ENCODE measurements at places on chromosomes 5 and 9. TPM values are rescaled to one million over a fixed set of nuclear protein-coding genes. Genes with fewer than 3 reads are reported as not detected.
A peak's percentile ranks its signal among the peaks of the same experiment; 100 is the strongest.

The PCDHB13 gene
- 7.7 TPM for total RNA-seq

The CETN3 gene
- 43.8 TPM for total RNA-seq

The BARX1 gene
- total RNA-seq, result not detected

The PDE6A gene
- total RNA-seq, result 0.06 TPM

GRCh38 chr5:160655717-160656116, 196.3 kb downstream of the ATP10B start:
- DNase-seq, result no peak

DNA sequence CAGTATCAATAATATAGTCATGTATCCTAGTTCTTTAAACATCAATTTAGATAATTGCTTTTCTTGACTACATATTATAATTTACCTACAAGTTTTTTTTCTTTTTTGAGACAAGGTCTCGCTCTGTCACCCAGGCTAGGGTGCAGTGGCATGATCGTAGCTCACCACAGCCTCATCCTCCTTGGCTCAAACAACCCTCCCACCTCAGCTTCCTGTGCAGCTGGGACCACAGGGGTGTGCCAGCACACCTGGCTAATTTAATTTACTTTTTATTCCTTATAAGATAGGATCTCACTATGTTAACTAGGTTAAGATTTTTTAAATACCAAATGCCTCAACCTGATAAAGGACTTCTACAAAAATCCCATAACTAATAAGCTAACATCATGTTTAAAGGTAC, 21.1 kb downstream of the UIMC1 start:
- no peak for DNase-seq

DNA sequence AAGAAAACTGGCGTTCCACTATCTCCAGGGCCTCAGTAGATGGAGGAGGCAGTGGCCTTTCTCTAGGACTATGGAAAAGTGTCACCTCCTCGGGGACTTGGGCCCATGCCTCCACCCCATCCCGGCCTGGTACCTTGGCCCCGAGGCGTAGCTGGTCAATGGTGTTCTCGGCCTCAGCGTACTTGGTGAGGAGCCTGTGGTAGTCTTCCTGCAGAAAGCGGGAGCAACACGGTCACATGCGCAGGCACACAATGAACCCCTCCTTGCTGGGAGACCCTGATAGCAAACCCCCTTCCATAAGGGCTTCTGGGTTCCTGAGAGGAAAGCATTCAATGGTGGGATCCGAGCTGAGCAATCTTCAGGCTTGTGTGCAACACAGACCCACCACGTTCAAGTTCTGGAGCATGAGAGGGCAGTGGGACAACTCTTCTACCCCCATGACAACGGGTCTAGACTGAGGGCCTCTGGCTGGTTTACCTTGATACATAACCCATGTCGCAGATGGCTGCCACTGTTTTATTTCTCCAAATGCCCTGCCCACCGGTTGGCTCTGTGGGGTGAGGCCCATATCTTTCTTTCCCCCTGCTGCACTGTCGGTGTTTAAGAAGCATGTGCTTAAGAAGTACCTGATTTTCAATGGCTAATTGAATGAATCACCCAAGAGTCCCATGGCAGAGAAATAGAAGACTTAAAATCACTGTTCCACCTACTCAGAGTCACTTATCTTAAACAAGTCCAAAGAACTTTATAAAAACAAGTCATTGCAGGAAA, 13.6 kb downstream of the AKNA start:
- DNase-seq, result no peak

DNA sequence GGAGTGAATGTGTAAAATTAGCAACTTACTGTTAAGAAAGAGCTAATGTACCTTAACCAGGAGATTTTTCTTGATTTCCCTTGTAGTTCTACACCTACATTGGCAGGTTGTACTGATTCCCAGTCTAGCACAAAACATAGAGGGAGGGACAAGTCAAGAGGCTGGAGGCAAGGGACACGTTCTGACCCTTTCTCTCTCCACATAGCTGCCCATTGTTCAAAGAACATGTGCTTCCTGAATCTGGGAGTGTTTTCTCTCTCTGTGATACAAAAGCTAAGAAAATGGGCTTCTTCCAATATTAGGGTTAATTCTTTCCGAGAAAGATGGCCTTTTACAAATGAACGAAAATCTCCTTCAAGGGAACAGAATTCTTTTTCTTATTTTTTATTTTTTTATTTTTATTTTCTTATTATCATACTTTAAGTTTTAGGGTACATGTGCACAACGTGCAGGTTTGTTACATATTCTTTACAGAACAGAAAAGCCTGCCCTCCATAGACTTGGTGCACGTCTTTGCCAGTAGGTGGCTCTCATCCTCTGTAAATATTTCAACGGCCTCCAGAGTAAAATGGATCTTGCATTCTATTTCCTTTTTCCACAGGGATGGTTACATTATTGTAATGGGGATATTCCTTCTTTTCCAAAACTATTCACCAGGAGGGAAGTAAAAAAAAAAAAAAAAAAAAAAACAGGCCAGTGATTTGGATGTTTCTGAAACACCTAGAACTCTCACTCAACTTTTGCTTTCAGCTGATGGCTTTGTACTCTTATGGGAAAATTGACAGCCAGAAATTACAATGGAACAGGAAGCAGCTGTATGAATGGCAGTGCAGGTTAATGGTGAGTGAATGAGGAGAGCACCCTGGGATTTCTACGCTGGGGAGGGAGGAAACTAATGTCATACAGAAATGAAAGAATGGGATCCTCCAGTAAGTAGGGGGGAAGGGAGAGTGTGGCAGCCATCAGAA, 13.1 kb upstream of the IFNA5 start:
- DNase-seq, result peak; percentile 69

GRCh38 chr5:157574456-157575380, 857 bp downstream of the ADAM19 start:
- DNase-seq, result peak; percentile 60

GRCh38 chr5:161546095-161546469, 443 bp downstream of the GABRB2 start:
- DNase-seq, result no peak

DNA sequence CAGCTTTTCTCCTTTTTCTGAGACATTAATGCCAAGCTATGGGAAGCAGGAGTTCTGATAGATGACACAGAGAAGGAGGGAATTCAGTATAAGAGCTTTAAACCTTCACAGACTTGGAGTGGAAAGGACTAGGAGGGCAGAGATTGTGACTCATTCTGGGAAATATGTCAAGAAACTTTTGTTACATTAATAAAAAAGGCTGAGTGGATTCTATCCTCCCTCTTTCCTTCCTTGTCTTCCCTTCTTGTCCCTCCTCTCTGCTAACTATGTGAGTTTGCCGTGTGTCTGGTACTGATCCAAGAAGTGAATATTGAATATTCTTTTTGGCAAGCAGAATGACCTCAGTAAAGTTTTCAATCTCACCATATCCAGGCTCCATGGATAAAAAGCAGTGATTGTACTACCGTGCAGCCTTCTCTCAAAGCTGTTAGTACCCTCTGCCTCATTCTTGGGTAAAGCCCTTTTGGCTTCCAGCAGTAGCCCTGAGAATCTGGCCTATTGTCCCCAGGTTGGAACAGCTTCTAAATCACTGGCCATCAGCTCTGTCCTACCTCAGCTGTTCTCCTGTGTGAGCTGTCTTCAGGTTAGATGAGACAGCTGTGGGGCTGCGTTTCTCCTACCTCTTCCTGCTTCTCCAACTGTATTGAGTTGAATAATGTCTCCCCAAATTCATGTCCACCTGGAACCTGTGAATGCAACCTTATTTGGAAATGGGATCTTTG, 73.9 kb downstream of the ATG10 start:
- peak; percentile 31 for DNase-seq

DNA sequence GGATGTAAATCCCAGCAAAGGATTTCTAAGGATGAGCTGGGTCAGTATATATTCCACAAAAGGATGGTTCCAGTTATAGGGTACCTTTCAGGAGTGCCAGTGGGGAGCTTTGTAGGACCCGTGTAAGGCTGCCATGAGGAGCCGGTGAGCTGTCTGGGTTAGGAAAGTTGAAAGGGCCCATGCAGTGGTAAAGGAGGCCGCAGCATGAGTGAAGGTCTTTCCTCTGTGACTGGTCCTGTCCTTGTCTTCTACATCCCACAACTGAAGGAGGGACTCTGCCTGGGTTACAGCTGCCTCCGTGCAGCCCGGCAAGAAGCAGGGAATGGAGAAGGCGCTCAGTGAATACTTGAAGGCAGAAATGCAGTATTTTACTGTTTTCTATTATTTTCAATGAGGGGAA, 58.9 kb downstream of the HSPA4 start:
- no peak for DNase-seq

DNA sequence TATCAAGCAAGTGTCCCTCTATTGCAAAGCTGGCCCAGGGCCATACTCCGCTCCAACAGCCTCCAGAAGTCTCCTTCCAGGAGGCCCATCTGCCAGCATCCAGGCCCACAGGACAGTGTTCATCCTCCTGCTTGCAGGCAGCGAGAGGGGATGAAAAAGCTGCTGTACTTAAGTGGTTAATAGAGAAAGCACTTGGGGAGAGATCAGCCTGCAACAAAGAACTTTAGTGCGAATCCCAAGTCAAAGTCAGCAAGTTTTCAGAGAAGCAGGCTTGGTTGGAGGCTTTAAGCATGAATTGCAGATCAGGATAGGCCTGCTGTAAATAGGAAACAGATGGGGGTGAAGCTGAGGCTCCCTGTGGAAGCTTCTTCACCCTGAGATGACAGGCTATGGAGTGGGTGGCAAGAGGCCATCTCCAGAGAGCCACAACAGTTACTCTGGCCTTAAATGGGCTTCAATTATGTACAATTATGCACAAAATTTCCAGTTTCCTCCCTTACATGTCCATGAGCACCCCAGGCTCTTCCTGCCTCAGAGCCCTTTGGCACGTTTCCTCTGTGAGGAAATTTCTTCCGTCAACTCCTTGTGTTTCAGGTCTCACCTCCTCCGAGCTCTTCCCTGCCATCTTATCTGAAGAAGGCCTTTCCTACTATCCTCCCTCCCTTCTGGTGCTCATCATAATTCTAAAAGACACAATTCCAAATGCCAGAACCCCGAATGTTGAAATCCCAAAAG, 98.0 kb upstream of the NR3C1 start:
- no peak for DNase-seq

Data from lung (tissue), 17 donors.